Fibroblast of skin of left biceps (primary cell): ENCODE measurements at places on chromosomes 7 and 10.

DNA sequence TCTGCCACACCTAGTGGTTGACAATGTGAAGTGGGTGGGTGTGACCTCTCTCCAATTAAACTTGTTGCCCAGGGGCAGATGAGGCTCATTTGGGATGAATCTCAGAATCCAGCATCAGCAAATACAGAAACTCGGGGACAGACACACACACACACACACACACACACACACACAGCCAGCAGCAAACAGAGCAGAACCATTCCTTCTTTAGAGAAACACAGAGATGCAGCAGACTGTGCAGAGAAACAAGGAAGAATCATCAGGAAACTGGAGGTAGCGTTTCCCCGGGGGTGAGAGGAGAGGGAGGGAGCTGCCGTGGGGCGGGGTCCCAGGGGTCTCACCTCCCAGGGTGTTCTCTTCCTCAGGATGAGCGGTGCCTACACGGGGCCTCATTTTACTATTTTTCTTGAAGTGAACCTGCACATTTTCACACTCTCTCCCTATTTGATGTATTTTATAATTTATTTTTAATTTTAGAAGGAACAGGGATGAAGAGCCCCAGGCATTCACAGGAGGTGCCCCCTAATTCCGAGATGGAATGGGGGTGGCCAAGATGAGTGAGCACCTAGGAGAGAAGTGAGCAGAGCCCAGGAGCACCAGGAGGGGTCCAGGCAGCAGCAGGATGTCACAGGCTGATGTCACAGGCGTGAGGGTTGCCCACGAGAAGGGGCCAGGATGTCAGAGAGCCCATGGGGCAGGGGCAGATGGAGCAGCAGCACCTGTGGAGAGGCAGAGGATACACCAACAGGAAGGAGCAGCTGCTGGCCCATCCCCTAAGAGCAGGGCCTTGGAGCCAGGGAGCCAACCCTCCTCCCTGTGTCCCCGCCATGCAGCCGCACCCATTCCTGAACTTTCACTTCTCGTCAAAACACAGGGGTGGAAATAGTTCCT is 85.3 kb upstream of the PPP2R2D start:
- DNase-seq, result no peak

GRCh38 chr7:118844748-118845147 is 620.2 kb downstream of the ANKRD7 start:
- DNase-seq, result no peak

GRCh38 chr10:95247200-95247880 is 43.5 kb downstream of the PDLIM1 start:
- DNase-seq, result peak; percentile 85

DNA sequence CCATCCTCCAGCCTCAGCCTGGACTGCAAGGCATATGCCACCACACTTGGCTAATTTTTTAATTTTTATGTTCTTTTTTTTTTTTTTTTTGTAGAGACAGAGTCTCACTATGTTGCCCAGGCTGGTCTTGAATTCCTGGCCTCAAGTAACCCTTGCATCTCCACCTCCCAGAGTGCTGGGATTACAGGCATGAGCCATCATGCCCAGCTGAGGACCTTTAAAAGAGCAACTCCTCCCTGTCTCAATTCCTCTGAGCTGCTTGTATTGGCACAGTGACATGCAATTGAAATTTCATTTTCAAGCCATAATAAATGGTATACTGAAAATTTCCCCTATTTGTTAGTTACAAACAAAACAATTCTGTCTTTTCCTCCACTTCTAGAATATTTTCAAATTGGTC is 19.5 kb downstream of the DNAJB9 start:
- no peak for DNase-seq

- DNase-seq, result no peak
These were observed 78.6 kb downstream of the THSD7A start for GRCh38 chr7:11753433-11753832.

DNA sequence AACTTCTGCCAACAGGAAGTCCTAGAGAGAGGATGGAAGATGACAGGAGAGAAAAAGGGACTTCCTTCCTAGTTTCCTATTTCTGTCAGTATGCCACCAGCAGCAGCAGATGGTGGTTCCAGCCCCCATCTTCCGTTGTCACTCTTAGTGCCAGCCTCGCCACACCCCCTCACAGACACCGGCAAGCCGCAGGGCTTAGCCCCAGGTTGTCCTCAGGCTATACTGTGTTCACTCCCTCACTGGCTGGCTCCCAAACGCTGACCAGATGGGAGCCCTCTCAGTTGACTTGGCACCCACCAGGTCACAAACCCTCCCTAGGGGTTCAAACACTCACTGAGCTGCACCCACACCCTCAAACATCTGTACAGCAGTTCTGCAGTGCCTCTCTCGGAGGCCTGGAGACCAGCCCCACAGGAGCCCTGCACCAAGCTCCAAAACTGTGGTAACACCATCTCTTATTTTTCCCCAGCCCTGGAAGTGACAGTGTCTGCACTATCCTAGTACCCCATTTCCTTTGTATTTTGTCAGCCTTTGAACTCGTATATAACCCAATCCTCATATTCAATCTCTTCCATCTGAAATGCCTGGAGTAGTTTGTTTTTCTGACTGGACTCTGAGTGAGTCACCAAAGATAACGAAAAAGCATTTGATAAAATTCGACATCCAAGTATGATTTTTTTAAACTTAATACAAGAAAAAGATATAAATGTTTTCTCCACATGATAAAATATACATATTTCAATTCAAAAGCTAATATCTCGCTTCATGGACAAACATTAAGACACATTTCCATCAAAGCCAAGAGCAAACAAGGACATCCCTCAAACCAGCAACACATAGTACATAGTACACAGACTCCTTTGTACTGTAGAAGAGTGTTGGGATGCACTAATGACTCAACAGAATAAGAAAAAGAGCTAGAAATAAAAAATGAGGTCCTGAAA is 34.5 kb downstream of the SMURF1 start:
- no peak for DNase-seq

DNA sequence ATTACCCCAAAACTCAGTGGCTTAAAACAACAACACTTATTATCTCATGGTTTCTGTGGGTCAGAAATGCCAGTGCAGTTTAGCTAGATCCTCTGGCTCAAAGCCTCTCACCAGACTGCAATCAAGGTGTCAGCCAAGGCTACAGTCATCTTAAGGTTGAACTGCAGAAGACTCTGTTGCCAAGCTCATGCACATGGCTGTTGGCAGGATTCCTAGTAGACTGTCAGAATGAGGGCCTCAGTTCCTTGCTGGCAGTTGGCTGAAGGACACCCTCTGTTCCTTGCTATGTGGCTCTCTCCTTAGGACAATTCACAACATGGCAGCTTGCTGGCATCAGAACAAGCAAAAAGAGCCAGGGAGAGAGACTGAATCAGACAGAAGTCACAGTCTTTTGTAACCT is 34.7 kb downstream of the TOMM7 start:
- no peak for DNase-seq

DNA sequence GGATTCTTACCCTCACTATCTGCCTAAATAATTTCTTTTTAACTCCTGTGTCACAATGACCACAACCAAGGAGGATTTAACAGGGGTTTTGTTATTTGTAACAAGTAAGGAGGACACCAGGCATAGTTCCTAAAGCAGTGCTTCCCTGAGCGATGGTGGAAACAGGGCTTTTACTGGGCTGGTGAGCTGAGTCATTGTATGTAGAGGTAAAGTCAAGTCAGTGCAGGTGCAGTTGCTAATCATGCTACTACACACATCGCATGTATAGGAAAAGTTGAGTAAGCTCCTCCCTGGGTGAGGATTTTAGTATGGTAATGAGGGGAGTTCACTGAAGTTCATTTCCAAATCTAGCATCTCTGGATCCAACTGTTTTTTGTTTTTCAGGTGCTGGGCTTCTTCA is 22.9 kb upstream of the ABCA13 start:
- DNase-seq, result no peak

DNA sequence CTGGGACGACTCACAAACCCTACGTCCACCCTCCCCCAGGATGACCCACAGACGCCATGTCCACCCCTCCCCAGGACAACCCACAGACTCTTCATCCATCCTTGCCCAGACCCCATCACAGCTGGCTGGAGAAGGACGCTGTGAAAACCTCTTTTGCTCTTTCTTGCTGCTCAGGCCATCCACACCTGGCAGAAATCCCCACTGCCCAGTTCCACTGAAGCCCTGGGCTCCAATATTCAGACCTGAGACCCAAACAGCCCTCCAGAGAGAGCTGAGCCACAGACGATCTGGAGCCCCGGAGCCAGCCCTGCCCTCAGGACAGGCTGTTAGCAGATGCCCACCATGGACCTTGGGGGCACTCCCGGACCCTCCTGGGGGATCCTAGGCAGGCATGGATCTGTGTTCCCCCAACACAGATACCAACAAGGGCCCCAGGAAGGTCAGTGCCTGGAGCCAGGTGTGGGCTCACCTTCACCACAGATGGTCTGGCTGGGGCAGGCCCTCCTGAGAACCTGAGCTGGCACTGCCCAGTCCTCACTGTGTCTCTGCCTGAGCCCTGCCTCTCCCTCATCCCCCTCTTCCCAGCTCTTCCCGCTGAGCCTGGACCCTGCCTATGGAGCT is 226.2 kb downstream of the PTPRN2 start:
- no peak for DNase-seq

DNA sequence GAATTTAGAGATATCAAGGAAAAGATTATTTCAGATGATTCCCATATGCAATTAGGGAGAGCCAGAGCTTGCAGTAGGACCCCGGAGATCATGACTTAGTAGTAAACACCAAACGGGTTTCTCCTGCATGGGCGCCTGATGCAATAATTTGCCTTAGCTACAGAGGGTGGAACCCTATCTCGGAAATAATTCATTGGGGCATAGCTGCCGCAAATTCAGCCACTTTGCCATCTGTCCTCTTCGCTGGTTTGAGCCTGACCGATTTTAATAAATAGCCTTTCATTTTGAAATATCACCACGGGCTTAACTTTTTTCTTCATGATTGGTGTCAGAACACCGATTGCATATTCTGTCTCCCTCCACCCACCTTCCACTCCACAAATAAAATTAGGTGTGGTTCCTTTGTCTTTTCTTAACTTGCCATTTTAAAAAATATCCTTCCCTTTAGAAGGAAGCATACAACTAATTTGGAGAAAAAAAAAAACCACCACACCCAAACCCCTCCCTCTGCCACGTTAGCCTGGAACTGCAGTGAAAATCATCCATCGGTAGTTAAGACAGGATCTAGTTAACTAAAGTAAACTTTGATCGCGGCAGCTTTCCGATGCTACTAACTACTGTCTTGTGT is 1.4 kb downstream of the GARS1 start:
- no peak for DNase-seq

GRCh38 chr7:71386152-71386785 is 254.3 kb downstream of the GALNT17 start:
- no peak for DNase-seq

GRCh38 chr7:35494407-35494806 is 200.5 kb downstream of the HERPUD2 start:
- DNase-seq, result no peak

- no peak for DNase-seq
These were observed 67.6 kb downstream of the CDK6 start for GRCh38 chr7:92768501-92769393.

- no peak for DNase-seq
These were observed 25.3 kb upstream of the WNT2 start for GRCh38 chr7:117347962-117348672.

DNA sequence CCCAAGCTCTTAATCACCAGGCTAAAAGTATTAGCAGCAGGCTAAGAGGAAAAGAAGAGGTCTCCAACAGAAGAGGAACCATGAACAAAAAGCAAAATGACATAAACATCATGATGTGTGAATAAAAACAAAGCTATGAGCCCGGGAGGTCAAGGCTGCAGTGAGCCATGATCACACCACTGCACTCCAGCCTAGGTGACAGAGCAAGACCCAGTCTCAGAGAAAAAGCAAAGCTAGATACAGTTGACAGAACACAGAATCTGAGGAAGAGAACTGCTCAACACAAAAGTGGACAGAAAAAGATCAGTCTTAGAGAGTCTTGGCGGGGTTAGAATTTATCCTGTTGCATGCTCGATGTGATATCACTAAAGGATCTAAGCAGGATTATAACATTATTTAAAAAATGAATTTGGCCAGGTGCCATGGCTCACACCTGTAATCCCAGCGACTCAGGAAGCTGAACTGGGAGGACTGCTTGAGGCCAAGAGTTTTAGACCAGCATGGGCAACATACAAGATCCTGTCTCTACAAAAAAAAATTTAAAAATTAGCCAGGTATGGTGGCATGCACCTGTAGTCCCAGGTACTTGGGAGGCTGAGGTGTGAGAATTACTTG is 37.5 kb downstream of the NT5C2 start:
- no peak for DNase-seq

- DNase-seq, result peak; percentile 78
These were observed 14.3 kb downstream of the JAZF1 start for GRCh38 chr7:28165961-28166955.

GRCh38 chr10:1465993-1466764 is 271.1 kb downstream of the ADARB2 start:
- no peak for DNase-seq

DNA sequence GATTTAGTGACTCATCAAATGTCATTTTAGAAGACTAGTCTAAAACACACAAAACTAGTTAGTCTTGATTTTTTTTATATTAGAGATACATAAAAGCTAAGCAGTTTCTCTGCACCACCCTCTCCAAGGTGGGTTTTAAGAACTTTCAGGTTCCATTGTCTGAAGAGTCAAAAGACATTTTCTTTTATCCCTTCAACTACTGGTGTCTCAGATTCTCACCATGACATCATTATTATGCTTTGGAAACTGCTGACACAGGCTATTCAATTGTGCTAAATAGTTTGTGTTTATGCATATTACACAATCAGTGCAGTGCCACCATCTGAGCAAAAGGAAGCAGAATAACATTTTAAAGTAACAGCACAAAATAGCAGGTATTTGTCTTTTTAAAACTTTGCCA is 52.2 kb downstream of the IGF2BP3 start:
- DNase-seq, result no peak

- DNase-seq, result no peak
These were observed 48.9 kb downstream of the VOPP1 start for GRCh38 chr7:55523366-55523765.
